ENCODE measurements at places on chromosomes 16 and 17.

DNA sequence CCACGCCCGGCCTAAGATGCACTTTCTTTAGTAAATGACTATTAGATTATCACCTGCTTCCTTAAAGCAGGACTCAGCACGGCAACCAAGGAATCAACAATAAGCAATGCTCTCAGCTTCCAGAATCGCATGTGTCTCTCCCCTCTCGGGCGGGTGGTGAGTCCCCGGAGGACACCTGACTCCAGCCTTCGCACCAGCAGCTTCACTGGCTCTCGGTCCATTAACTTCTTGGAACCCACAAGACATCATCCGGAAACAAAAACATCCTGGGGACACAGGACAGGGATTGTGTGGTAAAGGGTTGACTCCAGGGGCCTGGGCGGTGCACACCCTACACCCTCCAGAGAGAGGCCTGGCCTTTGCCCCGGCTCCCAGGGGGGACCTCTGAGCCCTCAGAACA, 22.7 kb downstream of the UTS2R start:
- no peak for DNase-seq

- peak; percentile 53 for DNase-seq
Measured at GRCh38 chr17:63696381-63696961, 3.5 kb downstream of the LIMD2 start.

GRCh38 chr17:17800504-17801021, 36.2 kb downstream of the SREBF1 start:
- DNase-seq = no peak

DNA sequence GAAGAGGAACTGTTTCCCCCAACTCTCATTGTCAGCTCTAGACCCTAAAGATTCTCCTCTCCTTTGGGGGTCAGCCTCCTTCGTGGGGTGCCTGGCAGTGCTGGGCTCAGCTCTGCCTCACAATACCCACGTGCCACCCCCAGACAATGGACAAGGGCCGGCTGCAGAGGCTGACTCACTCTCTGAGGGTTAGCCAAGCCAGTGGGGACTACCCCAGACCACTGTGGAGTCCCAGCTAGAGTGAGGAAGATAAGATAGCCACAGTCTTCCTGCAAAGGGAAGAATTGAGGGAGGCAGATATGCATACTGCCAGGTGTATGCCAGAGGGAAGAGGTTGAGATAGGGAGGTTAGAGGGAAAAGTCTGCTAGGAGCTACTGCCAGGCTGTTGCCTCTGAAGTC, 13.5 kb upstream of the MTMR4 start:
- no peak for DNase-seq

GRCh38 chr16:369275-369865, 968 bp downstream of the MRPL28 start:
- DNase-seq = no peak

GRCh38 chr17:11807606-11808005, 189.7 kb downstream of the ZNF18 start:
- DNase-seq = no peak

- peak; percentile 99 for DNase-seq
Measured at GRCh38 chr17:1060991-1061390, 64.1 kb downstream of the TIMM22 start.

DNA sequence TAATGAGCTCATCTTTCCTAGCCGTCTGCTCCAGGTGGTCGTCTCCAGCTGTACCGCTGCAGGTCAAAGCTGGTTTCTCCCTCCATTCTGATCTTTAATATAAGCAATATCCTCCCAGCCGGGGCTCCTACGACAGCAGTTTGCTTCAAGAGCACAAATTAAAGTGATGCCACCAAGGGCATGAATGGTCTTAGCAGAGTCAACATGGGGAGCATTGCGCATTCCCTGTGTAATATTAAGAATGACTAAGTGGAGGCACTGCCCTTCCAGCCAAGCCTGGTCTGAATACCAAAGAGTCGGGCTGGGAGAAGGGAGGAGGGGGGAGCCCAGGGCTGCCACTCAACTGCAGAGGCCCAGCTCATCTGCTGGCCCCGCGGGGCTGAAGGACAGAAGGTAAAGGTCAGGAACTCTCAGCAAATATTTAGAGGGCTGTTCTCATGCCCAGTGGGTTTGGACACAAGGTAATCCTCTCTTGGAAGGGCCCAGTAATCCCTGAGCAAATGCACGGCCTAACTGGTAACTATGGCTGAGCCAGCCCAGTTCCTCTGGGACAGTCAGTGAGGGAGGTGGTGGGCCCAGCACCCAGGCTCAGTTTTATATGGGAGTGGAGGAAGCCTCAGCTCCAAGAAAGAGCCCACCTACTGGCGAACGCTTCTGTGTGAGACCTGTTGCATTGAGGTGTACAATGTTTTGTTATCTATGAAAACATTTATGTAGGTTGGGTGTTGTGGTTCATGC, 121.2 kb downstream of the IRX3 start:
- DNase-seq = no peak

DNA sequence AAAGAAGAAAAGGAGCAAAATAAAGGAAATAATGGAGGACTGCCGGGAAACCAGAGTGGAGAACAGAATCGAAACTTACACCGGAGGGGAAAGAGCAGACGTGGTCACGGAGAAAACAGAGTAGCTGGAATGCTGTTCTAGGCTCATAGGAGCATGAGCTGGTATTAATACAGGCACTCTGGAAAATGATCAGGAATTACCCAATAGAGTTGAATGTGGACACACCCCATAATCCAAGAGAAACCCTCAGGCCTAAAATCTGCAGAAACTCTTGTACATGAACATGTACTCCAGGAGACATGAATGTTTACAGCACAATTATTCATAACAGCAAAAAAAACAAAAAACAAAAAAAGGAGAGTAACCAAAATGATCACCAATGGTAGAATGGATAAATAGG, 77.7 kb downstream of the RPH3AL start:
- no peak for DNase-seq

- no peak for DNase-seq
Measured at GRCh38 chr17:66576473-66576872, 258.4 kb upstream of the CACNG5 start.

DNA sequence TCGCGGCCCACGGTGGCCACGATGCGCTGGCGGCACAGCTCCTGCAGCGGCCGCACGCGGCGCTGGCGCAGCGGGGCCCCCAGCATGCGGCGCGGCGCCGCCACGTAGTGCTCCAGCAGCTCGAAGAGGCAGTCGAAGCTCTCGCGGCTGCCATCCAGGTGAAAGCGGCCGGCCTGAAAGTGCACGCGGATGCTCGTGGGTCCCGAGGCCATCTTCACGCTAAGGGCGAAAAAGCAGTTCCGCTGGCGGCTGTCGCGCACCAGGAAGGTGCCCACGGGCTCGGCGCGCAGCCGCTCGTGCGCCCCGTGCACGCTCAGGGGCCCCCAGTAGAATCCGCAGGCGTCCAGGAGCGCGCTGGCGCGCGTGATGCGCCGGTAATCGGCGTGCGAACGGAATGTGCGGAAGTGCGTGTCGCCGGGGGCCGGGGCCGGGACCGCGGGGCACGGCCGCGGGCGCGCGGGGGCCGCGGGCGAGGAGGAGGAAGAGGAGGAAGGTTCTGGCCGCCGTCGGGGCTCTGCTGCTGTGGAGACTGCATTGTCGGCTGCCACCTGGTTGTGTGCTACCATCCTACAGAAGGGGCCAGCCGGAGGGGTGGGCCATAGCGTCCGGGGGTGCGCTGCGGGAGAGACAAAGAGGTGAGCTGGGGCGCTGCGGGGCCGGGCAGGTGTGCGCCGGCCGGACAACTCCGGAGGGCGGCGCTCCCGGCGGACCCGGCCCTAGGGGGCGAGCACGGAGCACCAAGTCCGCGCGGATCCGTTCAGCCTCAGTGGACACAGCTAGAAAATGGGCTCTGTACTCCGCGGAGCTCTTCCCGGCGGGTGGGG, 879 bp downstream of the SOCS1 start:
- peak; percentile 39 for DNase-seq

- DNase-seq = no peak
Measured at GRCh38 chr17:50805486-50805885, 29.9 kb upstream of the WFIKKN2 start.

DNA sequence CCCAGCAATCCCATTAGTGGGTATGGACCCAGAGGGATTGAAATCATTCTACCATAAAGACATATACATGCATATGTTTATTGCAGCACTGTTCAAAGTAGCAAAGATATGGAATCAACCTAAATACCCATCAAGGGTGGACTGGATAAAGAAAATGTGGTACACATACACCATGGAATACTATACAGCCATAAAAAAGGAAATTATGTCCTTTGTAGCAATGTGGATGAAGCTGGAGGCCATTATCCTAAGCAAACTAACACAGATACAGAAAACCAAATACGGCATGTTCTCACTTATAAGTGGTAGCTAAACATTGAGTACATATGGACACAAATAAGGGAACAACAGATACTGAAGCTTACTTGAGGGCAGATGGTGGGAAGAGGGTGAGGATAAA, 2.4 kb downstream of the KRTAP2-3 start:
- no peak for DNase-seq

- no peak for DNase-seq
Measured at GRCh38 chr17:29155966-29156338, 24.2 kb downstream of the MYO18A start.

DNA sequence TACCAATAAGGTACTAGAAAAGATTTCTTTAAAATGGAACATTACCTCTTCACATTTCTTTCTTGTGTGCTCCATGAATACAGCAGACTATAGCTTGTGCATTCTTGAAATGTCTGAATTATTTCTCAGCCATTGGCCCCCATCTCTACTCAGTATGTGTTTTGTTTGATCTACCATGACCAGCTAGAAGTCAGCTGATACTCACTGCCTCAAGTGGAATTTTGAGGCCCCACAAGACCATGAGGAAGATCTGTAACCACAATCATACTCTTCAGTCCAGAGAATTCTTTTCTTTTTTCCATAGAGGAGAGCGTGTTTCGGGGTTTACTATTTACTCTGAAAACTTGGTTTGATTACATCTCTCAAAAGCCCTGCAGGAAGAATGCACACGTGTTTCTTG, 319.1 kb downstream of the TOX3 start:
- no peak for DNase-seq

- DNase-seq = peak; percentile 95
Measured at GRCh38 chr17:28576758-28577465, at the start of gene ALDOC. Gene ALDOC (minus strand): TSS chr17:28576895. CDS start chr17:28575532, 1,363 bp downstream.

- DNase-seq = no peak
Measured at GRCh38 chr16:50560903-50561863, 13.0 kb downstream of the NKD1 start.

DNA sequence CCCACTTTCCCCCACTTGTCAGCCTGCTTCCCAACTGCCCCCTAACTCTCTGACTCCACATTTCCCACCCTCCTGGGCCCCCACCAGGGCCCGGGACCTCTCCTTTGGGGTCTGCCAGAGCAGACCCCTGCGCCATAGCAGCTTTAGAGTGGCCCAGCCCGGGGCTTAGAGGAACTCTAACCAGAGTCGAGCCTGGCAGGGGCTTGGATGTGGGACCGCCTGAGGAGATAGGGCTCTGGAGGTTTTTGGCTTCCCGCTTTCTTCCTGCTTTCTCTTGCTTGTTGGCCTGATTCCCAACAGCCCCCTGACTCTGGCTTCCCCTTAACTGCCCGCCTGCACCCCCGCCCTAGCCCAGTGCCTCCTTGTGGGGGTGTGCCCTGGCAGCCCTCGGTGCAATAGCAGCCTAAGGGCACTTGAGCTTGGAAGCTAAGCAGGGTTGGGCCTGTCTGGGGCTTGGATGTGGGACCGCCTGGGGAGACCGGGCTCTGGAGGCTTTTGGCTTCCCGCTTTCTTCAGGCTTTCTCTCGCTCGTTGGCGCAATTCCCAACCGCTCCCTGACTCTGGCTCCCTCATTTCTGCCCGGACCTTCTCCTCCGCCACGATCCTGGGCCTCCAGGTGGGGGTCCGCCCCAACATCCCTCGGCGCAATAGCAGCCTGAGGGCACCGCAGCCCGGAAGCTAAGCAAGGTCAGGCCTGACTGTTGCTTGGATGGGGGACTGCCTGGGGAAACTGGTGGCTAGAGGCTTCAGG, 2292.0 kb downstream of the TP53TG3F start:
- DNase-seq = no peak

DNA sequence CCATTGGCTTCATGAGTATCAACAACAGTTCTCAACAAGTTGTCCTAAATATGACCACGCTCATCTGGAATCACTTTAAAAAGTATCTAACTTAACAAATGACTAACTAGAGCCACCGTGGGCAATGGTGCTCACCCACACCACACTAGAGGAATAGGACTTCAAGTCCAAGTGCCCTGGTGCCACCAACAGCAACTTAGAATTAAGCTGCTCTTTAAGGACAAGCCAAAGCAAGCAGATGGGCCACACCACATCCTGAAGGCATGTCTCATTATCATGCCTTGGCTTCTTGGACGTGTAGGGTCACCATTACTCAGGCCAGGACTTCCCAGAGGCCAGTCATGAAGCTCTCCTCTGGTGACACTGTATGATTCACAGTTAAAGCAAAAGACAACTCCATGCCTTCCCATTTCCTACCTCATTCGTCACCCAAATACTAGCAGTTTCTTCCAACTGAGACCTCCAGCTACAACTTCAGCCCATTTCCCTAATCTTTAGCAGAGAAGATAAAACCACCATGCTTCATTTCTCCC, 9.4 kb upstream of the SLC6A4 start:
- peak; percentile 85 for DNase-seq

- DNase-seq = no peak
Measured at GRCh38 chr16:75266738-75267630, 15.6 kb upstream of the BCAR1 start.

- DNase-seq = no peak
Measured at GRCh38 chr16:28478506-28479180, 6.5 kb upstream of the NPIPB7 start.

DNA sequence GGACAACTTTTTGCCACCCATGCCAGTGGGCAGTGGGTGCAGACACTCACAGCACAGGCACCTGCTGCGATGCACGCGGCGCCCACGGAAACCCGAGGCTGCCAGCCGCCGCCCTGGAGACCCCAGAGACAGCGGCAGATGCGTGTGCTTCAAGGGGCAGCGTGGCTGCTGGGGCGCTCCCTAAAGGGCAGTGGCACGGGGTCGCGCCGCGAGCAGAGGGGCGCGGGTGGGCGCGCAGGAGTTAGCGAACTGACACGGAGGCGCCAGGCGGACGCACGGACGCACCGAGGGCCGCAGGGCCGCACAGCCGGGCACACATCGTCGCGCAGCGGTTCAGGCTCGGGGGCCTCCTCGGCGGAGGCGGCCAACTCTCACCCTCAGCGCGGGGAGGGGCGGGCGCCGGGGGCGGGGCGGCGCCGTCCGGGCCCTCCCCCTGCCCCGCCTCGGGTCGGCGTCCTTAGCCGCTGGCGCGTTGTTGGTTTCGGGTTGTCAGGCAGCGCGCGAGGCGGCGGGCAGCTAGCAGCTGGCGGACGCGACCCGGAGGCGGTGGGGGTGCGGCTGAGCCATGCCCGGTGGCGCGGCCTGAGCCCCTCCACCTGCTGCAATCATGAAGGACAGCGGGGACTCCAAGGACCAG, at the start of gene KIF19:
Gene KIF19 (plus strand): TSS at position 484 of the 637 bp plus-strand sequence. CDS start 124 bp downstream, at position 608.
- no peak for DNase-seq
